Inflammatory macrophage treated with lipopolysaccharide for 4 hours (primary cell): ENCODE measurements at places on chromosomes 1 and 21.

GRCh38 chr1:107875689-107876088, 89.3 kb downstream of the VAV3 start:
- no peak for DNase-seq

- DNase-seq = no peak
Observed at GRCh38 chr1:156752843-156753482, 1.5 kb upstream of the HDGF start.

DNA sequence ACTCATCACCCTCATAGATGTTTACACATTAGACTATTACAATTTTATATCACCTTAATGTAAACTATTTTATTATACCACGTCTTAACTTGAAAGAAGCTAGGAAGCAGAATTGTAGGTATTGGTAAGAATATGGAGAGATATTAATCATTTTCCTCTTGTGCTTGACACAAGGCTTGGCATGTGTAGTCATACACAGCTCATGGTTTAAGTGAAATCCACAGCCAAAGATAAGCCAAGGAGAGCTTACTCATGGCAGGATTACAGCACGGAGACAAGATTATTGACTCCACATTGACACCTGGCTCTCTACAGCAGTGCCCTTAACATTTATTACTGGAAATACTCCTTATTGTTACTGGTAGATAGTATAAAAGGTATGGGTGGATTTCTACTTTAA, 68.4 kb upstream of the ADGRL4 start:
- no peak for DNase-seq

- DNase-seq = no peak
Observed at GRCh38 chr1:64508629-64509028, 38.7 kb downstream of the CACHD1 start.

DNA sequence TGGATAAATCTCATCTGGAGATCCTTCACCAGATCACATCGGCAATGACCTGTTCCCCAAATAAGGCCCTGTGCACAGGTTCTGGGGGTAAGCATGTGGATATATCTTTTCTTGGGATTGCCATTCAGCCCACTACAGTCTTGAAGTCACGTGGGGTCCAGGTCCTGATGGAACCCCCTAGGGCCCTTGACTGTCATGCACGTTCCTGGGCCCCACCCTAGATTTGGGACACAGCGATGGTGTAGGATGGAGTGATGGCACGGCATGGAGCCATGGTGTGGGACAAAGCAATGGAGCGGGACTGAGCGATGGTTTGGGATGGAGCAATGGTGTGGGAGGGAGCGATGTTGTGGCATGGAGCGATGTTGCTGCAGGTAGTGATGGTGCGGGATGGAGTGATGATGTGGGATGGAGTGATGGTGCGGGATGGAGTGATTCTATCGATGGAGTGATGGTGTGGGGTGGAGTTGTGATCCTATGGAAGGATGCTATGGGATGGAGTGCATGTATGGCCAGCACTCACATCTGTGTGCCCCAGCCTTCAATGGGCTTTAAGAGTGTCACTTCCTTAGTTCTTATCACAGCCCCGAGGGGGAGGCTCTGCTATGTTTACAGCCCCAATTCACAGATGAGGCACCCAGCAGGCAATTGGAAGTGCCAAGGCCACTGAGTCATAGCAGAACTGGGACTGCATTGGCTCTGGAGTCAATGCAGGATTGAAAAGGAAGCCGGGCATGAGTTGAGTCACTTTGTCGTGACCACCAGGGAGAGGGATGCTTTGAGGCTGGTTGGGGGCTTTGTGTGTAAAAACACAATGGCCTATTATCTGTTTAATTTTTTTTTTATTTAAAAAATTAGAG, 97.0 kb upstream of the C1orf174 start:
- DNase-seq = no peak

- no peak for DNase-seq
Observed at GRCh38 chr21:40140675-40141074, 273.4 kb downstream of the PCP4 start.

- peak; percentile 55 for DNase-seq
Observed at GRCh38 chr1:109933856-109934711, 23.4 kb downstream of the CSF1 start.

DNA sequence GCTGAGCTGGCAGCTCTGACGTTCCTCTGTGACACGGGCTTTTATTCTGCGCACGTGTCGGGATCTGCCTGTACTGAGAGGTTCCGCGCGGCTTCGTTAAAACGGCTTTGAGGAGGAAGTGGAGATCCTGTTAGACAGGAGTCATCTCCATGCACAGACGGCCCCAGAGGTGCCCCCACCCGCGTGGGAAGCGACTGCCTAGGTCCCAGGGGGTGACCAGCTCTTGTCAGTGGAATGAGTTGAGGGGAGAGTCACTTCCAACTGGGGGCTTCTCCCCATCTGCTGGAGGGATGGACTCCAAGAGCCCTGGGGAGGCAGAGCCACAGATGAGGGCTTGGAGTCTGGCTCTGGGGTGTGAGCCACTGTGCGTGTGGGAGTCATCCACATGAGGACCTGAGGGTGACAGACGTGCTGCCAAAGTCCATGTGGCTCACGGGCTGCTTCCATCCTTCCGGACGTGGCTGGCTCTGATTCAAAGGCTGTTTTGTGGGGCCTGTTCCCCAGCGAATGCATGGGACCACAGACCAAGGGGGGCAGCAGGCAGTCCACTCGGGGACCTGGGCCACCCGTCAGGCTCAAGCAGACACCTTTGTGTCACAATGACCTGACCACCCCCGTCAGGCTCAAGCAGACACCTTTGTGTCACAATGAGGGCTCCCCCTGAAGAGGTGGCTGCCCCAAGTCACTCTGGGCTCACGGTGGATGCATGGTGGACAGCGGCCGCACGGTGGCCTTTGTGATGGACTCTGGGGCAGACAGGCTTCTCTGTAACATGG, 26.8 kb downstream of the PTTG1IP start:
- DNase-seq = peak; percentile 77

DNA sequence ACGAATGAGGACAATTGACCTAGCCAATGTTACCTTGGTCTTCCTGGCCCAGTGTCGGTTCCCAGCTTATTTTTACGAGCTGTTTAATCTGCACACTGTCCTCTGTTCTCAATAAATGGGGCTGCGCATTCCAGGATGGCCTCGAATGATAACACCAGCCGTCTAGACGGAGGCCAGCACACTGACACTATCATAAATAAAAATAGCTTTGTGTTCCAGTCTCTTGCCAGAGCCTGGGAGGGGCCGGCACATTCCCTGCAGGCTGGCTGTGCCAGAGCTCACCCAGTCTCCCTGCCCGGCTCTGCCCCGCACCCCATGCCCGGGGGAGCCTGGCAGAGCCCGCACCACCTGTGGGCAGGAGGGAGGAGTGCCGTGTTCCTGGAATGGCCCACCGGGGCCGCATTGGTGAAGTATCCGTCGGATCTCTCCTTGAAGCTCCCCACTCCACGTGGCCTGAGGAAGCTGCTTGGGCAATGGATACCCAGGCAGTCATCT, 92.1 kb downstream of the SPSB1 start:
- no peak for DNase-seq

- no peak for DNase-seq
Observed at GRCh38 chr1:171877701-171878100, 36.4 kb downstream of the DNM3 start.

DNA sequence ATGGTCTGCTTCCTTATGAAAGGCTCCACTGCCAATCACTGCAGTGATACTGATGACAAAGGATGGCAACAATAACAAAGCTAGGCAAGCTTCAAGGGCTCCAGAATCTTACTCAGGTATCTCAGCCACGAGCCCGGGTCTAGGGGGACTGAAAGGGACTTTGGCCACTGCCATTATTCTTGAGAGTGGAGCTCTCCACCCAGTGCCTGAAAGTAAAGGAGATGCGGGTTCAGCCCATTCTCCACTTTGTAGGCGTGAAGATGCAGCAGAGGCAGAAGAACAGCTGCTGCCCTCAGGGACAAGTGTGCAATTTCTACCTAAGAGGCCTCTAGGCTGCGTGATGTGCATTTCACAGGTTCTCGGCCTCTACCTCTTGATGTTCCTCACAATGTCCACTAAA, 31.4 kb upstream of the SLAMF9 start:
- no peak for DNase-seq

DNA sequence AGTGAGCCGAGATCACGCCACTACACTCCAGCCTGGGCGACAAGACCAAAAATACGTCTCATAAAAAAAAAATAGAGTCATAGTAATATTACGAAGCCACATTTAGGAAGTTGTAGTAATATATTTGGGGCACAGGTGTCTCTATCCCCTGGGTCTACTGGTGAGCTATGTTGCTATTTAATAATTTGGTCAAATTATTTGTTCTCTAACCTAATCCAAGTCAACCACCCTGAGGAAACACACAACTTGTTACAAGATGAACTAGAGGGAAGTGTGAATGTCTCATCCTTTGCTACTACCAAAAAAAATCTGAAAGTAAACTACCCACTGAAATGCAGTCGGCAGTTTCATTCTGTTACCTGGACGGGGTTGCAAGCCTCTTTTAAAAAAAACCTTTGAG, 35.3 kb downstream of the RGS8 start:
- no peak for DNase-seq

DNA sequence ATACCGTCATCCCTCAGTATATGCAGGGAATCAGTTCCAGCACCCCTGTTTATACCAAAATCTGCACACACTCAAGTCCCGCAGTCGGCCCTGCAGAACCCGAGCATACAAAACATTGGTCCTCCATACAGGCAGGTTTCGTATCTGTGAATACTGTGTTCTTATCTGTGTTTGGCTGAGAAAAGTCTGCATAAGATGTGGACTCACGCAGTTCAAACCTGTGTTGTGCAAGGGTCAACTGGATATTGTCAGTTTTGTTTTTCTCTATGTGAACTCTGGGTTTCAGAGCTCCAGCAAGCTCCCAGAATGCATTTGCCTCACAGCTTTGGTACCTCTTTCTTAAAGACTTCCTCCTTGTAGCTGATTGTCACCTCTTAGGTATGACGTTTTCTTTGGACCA, 100.6 kb downstream of the NR5A2 start:
- no peak for DNase-seq

GRCh38 chr1:109020693-109021257, 21.1 kb downstream of the WDR47 start:
- DNase-seq = no peak

DNA sequence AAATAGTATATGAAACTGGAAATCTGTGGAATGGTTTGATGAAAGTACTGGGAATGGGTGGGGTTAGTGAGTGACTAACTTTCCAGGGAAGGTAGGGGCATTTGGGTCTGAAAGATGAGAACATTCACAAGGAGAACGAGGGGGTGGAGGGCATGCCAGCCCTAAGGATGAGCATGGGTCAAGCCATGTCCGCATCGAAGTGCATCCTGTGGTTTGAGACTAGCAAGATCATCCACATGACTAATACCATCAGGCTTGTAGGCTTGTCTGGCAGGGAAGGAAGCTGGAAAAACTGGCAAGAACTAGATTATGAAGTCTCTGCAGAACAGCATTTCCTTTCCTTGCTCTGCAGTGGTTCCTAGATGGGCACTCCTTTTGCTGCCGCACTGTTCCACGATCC, 70.4 kb upstream of the UBE2U start:
- no peak for DNase-seq

- DNase-seq = no peak
Observed at GRCh38 chr1:116698244-116698595, 30.7 kb upstream of the IGSF3 start.

GRCh38 chr1:110412576-110412975, 5.1 kb upstream of the LAMTOR5 start:
- peak; percentile 83 for DNase-seq

- DNase-seq = no peak
Observed at GRCh38 chr1:240478536-240478935, 133.4 kb downstream of the GREM2 start.

- no peak for DNase-seq
Observed at GRCh38 chr1:32761253-32761877, 55.8 kb downstream of the YARS1 start.

DNA sequence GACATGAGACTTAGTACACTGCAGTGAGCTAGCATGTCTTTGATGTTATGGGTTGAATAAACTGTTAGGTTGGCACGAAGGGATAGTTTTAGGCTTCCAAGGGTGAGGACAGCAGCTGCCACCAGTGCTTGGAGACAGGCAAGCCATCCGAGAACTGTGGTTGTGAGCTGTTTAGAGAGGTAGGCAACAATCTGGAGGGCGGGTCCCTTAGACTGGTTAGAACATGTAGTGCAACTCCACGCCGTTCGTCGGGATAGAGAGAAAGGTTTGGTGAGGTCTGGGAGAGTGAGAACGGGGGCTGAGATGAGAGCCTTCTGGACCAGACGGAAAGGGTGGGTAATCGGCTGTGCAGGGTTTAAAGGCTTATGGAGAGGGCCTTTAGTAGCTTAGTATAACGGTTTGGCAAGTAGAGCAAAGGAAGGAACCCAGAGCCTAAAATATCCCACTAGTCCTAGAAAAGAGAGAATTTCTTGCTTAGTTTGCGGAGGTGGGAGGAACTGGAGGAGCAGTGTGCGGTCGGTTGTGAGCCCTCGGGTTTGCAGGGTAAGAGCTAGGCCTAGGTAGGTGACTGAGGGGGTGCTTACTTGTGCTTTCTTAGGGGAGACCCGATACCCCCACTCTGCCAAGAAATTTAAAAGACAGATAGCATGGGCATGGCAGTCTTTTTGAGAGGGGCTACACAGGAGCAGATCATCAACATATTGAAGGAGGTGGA, 72.8 kb downstream of the CNST start:
- DNase-seq = no peak

- DNase-seq = no peak
Observed at GRCh38 chr1:109668123-109668775, 392 bp downstream of the GSTM2 start.

DNA sequence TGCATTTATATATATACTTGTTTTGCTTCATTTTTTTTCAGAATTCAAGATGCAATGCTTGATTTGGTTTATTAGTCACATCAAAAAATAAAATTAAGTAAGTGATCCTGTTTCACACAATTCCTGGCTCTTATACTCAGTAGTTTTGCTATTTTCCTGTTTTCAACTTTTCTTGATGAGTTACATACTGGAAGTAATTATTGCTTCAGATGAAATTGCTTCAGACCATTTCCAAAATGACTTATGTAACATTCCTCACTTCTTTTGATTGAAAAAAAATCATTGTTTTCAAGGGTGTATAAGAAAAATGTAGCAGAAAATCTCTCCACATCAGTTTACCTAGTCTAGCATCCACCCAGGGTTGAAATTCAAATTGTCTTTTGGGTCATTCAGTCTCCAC, 65.0 kb downstream of the RGS2 start:
- DNase-seq = peak; percentile 56

DNA sequence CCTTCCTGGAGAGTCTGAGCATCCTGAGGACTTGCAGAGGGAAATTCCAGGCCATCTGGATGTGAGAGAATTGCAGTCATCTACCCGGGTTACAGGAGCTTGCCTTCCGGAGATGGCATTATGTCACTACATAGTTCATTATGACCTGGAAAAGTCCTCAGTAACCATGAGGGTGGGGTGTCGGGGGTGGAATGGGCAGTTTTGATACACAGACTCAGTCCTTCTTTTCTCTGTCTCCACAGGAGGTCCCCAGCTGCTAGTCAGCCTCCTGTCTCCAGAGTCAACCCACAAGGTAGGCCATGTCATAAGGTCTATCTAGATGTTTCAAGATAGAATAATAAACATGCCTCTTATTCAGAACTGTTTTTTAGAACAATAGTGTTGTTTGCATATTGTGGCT, 268.2 kb upstream of the SGIP1 start:
- no peak for DNase-seq
